Stimulated activated naive B cell treated with anti-CD40 and anti-IgM and Interleukin-4, amounts not matched to agents 10 μg/mL and 1 μg/mL and 100 μg/mL, for 72 hours (primary cell): ENCODE measurements at places on chromosomes 4 and X.

GRCh38 chr4:165810726-165811125 lies 62.3 kb upstream of the TLL1 start:
- DNase-seq = no peak

GRCh38 chr4:83574247-83574646 lies 38.3 kb downstream of the GPAT3 start:
- no peak for DNase-seq

DNA sequence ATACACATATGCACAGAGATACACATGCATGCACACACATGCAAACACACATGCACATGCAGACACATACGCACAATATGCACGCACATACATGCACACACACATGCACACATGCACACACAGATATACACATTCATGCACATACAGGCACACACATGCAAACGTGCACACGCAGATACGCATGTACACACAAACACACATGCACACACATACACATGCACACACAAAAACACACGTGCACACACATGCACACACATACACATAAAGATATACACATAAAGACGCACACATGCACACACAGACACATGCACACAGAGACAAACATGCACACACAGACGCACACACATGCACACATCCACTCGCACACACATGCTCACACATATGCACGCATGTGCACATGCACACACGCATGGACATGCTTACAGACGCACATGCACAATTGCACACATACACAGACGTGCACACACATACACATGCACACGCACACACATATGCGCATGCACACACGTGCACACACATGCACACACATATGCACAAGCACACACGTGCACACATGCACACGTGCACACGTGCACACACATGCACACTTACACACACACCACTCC lies 145.2 kb downstream of the ADRA2C start:
- no peak for DNase-seq

- DNase-seq = no peak
These were observed 71.5 kb upstream of the EDNRA start for GRCh38 chr4:147409350-147409749.

- no peak for DNase-seq
These were observed 33.6 kb downstream of the LNX1 start for GRCh38 chr4:53557669-53558064.

- DNase-seq = no peak
These were observed 37.3 kb upstream of the HPSE start for GRCh38 chr4:83371936-83372335.

- no peak for DNase-seq
These were observed 111.4 kb downstream of the TMEM164 start for GRCh38 chrX:110114260-110114776.

DNA sequence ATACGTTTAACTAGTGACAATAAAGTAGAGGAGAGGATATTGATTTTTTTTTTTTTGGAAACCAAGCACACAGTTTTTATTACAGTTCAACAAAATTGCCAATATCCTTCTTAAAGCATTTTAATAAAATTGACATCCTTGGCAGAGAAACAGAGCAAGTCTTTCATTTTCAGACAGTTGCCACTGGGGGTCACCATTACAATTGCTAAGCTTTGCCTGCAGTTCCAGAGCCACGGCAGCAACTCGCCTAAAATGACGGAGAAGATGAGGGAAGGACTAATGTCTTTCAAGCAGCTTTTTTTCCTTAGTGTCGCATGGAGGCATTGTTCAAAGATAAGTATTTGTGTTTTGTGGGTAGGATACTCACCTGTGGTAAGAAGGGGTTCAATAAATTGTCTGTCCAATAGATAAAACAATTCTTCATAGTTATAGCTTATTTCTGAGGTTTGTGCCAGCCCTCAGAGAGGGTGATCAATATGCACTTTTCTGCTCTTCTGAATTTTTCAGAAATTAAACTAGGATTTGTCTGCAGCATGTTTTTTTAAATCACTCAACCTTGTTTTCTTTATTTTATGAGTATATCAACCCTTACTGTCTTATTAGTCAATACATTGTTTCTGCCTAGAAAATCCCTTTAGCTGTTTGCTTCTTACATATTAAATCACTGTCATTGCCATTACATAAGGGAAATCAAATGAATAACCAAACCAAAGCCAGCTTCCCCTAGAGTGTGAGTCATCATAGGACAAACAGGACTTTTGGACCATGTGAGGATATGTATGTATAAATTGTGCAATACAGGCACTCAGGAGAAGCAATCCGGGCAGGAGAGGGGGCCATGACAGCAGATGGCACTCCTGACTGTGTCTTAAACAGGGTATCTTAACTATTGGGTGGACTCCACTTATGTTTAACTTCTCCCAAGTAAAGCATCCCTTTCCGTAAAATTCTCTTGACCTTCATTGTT lies 508.1 kb upstream of the ARX start:
- DNase-seq = no peak

GRCh38 chr4:109511414-109511813 lies 48.6 kb upstream of the MCUB start:
- DNase-seq = no peak

DNA sequence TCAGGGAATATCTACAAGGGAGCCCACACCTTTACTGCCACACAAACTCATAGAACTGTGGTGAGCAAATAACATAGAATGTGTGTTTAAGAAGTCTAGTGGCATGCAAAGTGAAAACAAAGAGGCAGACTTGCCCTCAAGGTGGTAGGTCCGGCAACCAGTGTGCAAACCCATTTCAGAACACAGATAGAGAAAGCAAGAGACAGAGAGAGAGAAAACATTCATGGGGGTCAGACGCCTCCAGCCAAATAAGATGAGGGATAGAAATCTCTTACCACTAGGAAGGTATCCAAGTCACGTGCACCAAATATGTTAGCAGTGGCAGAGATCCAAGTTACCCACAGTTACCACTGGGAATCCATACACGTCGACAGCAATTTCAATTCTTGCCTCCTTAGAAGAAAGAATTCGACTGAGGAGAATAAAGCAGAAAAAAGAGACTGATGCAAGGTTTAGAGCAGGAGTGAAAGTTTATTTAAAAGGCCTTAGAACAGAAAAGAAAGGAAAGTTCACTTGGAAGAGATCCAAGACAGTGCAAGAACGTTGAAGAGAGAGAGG lies 252.8 kb downstream of the NAP1L3 start:
- no peak for DNase-seq

DNA sequence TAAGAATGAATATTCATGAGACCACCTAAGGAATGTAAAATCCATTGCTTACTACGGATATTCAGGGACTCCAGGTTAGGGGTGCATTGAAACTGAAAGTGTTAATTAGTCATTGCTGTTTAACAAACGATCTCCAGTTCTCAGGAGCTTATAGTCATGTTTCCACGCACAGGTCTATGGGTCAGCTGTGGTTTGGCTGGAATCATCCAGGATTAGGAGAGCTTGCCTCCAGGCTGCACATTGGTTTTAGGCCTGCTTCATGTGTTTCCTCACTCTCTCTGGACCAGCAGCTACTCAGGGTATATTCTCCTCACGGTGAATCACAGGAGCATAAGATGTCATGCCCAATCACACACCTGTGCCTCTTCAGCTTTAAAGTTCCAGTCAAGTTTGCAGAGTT lies 98.9 kb downstream of the ATXN3L start:
- no peak for DNase-seq

DNA sequence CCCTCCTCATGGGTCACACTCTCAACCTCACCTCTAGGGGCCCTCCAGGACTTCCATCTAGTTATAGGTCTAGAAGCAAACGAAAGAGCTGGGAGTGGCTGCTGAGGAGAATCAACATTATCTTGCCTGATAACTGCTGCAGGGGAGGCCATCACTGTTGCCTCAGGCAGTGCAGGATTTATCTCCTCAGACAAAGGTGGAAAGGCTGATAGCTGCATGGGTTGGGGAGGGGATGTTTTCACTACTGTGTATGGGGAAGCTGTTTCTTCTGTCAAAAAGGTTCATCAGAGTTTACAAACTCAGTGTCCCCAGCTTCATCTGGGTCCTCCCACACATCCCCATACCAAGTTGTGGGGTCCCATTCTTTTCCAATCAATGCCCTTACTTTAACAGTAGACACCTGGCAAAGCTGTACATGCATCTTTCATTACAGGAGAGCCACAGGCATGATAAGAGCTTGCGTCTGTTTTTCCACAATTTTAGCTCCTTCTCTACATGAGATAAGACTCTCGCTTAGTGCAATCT lies 17.6 kb upstream of the PRDM8 start:
- no peak for DNase-seq

DNA sequence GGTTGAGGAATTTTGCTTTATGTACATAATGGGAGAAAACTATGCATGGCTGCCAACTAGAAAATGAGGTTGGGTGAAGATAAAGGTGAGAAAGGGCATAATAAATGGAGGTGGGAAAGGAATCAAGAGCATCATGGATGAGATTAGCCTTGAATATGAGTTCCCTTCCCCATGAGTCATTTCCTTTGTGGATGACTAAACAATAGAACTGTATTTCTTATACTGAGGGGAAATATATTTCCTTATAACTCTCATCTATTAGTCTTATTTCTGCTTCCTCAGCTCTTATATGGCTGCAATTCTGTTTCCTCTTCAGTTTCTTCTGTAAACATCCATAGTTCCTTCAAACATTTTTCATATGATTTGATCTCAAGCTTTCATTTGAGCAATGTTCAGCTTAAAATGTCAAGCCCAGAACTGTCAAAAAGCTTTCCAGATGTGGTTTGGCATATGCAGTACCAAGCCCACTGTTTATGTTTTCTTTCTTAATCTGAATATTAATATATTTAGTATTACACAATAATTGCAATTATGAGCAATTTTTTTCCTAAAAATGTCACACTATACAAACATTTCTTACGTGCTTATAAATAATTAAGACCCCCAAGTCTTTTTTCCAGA lies 100.7 kb upstream of the GRPR start:
- no peak for DNase-seq

- peak; percentile 3 for DNase-seq
These were observed 170.7 kb upstream of the ZCCHC13 start for GRCh38 chrX:74133156-74133796.

GRCh38 chr4:153383131-153383530 lies 38.6 kb downstream of the MND1 start:
- no peak for DNase-seq

DNA sequence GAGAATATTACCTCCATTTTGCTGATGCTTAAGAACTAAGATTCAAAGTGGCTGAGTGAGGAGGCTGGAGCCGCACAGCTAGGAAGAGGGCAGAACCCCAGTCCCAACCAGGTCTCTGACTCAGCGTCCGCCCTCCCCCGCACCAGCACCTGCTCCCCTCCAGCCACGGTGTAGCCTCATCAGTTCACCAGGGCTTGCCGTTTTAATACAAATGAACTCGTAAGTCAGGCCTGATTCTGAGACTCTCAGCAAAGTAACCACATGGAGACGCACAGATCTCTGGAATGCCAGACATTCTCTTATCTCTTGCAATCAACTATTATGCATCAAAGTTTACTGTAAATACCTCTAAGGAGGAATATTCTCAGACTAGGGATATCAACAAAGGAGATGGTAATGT lies 52.4 kb downstream of the ENPP6 start:
- DNase-seq = no peak

- no peak for DNase-seq
These were observed 11.8 kb upstream of the TIMM8A start for GRCh38 chrX:101360390-101360789.

DNA sequence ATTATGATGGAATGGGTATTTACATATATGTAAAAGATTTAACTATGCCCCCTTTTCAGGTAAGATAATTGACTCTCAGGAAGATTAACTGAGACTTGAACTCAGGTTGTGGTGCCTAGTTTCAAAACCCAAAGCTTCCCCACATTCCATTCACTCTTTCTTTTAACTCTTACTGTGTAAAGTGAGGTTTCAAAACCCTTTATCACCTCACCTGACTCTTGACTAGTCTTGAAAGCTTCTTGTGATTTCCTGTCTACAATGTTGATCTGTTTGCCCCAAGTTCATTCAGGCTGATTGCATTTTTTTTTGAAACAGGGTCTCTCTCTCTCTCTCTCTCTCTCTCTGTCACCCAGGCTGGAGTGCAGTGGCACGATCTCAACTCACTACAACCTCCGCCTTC lies 40.5 kb upstream of the RAPGEF2 start:
- no peak for DNase-seq

- no peak for DNase-seq
These were observed 176.7 kb upstream of the FAT1 start for GRCh38 chr4:186900232-186900900.

- DNase-seq = no peak
These were observed 2.5 kb upstream of the PLP1 start for GRCh38 chrX:103774070-103774642.
